ENCODE measurements at places on chromosomes 7 and 10.

GRCh38 chr7:150856303-150857275 lies 4.3 kb downstream of the AOC1 start:
- DNase-seq: no peak

DNA sequence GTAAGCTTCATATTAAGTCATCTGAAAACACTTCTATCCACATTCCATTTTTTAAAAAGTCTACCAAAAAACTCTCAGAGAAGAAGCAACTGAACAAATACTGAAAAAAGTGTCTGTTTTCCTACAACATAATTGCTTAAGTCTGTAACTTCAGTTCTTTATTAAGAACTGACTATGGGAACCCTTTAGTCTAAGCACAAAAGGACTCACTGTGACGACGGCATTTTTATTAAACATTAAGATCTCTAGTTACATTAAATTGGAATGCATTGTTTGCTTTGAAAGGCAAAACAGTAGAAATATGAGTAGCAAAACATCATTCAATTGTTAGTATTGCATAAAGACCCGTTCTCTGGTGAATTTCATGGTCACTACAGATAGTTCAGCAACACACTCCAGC lies 5.8 kb upstream of the FAM3C start:
- no peak for DNase-seq

DNA sequence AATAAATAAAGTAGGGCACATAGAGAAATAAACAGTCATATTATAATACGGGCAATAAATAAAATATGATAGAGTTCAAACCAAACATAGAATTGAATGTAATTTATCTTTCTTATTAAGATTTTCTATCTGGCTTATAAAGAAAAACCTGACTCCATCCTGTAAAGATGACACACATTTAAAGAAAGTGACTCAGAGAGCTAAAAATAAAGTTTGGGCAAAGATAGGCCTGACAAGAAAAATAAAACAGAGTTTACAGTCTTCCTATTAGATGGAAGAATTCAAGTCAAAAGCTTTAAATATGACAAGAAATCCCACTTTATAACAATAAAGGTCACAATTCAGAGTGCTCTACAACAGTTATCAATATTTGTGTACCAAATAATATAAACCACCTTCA lies 580.6 kb downstream of the PHTF2 start:
- no peak for DNase-seq

GRCh38 chr10:108500396-108500795 lies 1335.9 kb upstream of the SORCS1 start:
- DNase-seq: no peak

DNA sequence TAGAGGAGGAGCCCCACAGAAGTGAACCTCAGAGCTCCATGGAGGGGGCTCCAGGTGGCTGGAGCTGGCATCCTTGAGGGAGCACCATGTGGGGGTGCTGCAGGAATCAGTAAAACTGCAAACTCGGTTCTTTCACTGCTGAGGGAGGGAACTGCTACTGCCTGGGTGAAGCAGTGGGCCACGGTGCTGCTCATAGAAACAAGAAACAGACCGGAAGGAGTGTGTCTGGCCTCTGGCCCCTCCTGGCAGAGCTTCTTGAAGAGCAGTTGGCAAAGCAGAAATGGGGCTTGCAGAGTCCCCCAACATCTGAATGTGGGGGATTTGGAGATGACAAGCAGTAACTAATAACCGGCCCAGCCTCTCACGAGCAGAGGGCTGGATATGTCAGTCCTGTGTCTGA lies 23.8 kb downstream of the TACC2 start:
- DNase-seq: no peak

- no peak for DNase-seq
Measured at GRCh38 chr7:46576950-46577349, 655.9 kb upstream of the IGFBP3 start.

DNA sequence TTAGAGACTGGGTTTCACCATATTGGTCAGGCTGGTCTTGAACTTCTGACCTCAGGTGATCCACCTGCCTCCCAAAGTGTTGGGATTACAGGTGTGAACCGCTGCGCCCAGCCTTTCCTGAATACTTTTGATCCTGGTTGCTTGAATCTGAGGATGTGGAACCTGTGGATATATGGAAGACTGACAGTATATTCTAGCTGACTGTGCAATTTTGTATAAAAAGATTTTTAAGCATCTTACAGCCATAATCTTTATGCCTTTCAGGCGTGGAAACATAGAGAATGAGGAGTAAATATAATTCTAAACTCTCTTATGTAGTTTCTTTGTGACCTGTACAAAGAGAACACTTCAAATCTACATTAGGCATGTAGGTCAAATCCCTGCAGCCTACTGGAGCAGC lies 16.2 kb downstream of the TSPAN14 start:
- DNase-seq: no peak

- DNase-seq: no peak
Measured at GRCh38 chr7:127872122-127872521, 159.1 kb downstream of the LRRC4 start.

DNA sequence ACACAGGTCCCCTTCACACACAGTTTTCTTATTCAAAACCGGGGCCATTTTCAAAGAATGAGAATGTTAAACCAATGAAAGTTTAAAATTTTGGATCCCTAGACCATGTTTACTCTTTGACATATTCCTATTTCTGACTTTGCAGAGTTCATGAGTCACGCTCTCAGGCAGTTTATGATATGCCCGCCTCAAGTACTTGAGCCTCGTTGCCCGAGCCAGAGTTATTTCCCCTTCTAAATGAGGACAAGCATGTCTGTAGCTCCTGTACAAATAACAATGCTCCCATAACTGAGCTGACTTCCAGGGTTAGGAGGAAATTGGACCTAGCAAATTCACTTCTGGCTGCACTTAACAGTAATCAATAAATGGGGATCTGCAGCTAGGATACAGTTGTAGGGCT lies 87.9 kb upstream of the PDE1C start:
- DNase-seq: no peak

DNA sequence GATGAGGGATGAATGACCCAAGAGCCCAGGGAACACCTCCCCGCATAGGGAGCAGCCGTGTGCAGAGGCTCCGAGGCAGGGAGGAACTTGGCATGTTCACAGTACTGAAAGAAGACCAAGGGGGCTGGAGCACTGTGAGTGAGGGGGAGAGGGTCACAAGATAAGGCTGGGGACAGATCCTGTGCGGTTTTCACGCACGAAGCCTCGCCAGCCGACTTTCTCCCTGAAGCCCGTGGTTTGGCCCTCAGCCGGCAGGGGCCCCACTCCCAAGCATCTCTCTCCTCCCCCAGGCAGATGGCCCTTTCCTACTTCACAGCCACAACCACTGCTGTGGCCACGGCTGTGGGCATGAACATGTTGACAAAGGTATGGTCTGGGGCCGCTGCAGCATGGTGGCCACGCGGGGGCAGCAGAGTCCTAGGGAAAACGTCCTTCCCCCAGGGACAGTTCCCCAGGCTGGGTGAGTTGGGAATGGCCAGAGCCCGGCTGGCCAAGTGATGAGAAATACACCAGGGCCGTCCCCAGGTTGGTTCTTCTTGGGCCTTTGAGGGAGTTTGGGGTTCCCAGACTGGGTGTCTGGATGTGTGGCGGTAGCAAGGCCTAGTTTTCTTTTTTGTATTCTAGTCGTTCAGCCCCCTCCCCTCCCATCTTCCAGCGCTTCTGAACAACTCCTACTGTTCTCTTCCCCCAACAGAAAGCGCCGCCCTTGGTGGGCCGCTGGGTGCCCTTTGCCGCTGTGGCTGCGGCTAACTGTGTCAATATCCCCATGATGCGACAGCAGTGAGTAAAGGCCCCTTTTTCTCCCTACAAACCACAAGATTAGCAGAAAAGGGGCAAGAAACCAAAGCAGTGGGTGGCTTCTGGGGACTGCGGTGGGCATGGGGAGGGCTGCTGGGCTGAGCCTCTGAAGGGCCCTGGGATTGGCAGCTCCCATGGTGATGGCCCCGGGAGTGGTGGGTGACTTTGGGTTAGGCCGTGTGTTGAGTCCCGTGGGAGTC lies 14.4 kb upstream of the WBP1L start:
- DNase-seq: peak; percentile 79

GRCh38 chr10:11146402-11147171 lies 128.9 kb downstream of the CELF2 start:
- DNase-seq: no peak

DNA sequence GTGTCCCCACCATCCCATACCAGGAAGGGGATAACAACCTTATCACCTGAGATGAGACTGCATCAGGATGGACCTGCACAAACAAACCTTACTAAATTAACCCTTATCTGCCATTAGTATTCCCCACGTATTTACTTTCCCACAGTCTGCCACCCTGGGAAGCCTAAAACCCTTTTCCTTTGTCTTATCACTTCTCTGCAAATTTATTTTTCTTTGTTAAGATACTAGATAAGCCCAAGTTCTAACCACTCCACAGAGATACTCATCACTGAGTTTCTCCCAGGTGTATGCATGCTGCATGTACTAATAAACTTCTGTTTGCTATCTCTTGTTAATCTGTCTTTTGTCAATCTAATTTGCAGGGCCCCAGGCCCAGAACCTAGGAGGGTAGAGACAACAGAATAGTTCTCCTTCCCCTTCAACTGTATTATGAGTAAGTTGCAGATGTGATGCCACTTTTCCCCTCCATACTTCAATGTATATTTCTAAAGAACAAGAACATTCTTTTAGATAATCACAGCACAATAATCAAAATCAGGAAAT lies 66.0 kb downstream of the ELMO1 start:
- DNase-seq: no peak

GRCh38 chr10:30931094-30931493 lies 100.6 kb downstream of the ZNF438 start:
- no peak for DNase-seq

GRCh38 chr10:110360857-110361474 lies 56.2 kb upstream of the SMNDC1 start:
- peak; percentile 30 for DNase-seq

DNA sequence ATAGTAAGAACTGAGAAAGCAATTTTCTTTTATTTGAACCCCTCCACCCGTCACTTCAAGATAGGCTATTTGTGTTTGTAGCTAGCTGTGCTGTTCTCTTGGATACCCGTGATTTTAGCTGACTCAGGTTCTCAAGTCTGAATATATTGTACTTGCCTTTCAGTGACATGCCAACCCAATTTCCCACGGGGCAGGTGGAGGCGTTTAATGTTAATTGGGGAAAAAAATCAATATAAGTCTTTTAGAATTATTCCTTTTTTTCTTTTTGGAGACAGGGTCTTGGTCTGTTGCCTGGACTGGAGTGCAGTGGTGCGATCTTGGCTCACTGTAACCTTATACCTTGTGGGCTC lies 36.4 kb downstream of the ZRANB1 start:
- no peak for DNase-seq

GRCh38 chr7:145698526-145699262 lies 417.9 kb upstream of the CNTNAP2 start:
- DNase-seq: no peak

- DNase-seq: no peak
Measured at GRCh38 chr10:47283848-47284247, 16.1 kb upstream of the GDF10 start.

DNA sequence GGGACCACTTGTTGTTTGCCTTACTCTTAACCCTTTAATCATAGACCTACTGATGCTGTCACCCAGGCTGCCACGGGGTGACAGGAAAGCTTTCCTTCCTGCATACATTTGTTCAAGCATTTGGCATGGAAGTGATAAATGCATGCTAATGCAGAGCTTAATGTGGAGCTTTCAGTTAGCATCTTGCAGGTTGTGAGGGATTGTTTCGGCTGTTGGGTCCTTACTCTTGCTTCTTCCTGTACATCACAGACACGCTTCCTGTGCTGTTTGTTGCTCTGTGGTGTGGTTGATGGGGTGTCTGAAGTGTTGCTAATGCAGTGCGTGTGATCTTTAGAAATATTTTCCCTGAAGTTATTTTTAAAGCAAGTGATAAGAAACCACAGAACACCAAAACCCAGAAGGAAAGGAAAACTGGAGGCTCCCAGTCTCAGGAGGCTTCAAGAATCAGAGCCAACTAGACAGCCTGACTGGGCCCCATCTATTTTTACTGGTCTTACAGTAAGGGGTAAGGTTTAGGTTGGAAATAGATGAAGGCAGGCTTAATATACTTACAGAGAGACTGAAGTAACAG lies 143.1 kb downstream of the CHN2 start:
- DNase-seq: no peak

- no peak for DNase-seq
Measured at GRCh38 chr10:78397786-78398185, 364.1 kb downstream of the RPS24 start.

DNA sequence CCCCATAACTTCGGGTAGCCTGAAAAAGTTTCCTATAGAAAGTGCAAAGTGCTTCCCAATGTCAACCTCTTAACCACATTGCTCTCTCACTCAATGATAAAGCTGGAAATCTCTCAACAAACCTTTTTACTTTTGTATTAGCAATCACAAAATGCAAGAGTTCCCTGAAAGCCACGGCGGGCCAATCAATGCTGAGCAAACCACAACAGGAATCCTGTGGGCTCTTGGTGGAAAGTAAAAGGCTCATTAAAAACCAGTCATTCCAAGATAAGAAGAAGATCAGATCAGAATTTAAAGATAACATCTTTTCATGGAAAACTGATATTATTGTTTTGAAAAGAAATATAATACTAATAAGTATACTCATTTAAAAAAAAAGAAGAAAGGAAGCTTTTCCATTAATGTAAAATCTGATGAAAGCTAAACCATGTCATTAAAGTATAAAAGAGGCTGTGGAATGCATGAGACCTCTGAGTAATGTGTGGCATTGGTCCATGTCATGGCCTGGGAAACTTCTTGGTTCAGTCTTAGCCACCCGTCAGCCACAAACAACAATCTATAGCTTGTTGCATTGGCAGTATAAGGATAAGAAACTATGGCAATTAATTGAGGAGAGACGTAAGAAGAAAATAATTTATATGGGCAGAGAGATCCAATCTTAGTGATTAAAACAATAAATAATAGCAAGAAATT lies 1066.1 kb upstream of the SORCS1 start:
- DNase-seq: no peak

Data from ACHN (cell line).